COLO829 (cell line): ENCODE measurements at places on chromosomes 6 and 20.

DNA sequence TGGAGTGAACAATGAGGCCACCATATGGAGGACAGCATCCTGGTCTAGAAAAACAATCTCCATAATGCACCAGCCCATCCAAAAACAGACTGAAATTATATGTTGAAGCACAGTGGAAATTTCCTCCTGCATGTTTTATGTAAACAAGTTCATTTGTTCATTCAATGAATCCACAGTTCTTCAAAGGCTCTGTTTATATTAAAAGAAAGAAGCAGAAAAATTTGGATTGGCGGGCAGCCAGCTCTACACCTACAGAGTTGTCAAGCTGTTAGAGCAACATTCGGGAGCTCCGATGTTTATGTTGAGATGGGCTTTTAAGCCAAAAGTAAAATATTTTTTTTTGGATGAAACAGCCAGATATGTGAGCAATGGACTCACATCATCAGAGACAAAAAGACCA lies 395.3 kb upstream of the SULF2 start:
- peak; percentile 13 for DNase-seq

- no peak for DNase-seq
Measured at GRCh38 chr6:158548418-158549161, 11.3 kb upstream of the TMEM181 start.

DNA sequence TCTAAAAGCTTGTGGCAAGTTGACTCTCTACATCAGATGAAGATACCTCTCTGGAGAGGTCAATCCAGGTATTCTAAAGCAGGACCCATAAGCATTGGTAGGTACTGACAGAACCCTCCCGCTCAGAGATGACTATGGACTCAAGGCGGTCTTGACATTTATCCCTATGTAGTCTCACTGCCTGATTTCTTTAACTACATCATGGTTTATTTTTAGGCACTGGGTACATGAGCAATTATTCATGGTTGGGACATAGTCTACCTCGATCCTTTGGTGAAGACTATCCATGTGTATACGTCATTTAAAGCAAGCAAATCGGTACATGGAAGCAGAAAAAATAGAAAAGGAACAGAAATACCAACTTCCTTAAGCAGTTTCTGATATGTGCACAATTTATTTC lies 136.2 kb upstream of the TAB2 start:
- no peak for DNase-seq

- no peak for DNase-seq
Measured at GRCh38 chr6:88728756-88729155, 234.7 kb downstream of the RNGTT start.

- peak; percentile 10 for DNase-seq
Measured at GRCh38 chr20:20525756-20526155, 157.9 kb downstream of the INSM1 start.
